ENCODE measurements at places on chromosomes 3 and 15.

DNA sequence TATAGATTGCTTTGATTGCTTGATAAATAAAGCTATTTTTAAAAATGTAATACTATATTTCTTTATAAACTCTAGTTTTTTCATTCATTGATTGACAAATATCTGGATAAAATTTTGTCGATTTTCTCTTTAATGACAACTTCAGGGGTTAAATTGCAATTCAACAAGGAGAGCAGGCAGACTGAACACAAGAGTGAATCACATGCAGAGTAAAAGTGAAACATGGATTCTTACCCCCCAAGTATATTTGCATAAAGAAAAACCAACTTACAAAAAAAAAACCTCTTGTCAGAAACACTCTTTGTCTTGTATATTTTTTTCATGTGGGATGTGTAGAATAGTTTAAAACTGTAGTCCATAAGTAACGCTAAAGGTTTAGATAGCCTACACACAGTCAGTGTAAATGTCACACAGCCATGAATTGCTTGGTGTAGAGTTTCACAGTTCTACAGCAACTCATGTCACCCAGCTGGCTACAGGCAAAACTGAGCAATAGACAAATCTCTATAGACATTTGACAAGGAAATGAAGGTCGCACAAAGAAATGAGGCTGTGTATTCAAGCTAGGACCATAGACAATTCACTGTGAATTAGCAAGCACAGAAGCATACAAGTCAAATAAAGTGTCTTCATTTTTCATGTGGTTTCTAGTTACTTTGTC, 141.6 kb downstream of the THRB start:
- DNase-seq, result no peak

GRCh38 chr3:46375814-46376213, 5.1 kb downstream of the CCR5 start:
- no peak for DNase-seq

DNA sequence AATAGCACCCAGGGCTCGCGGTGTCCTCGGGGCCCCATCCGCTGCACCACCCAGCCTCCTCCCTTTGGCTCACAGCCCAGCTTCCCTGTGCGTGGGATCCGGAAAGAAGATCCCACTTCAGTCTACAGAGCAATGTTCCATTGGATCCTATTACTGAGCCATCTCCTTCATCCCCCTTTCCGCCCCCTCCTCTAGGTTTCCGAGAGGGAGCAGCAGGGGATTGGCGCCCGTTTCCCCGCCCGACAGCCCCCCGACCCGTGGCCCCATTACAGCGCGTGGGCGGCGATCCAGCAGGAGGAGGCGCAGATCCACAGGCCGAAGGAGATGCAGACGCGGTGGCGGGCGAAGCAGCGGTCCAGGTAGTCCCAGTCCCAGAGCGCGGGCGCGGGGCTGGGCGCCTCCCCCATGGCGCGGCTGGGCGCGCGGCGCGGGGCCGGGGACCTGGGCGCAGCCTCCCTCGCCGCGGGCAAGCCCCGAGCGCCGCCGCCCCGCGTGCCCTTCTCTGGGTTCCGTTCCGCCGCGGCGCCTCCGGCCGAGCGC, 340 bp downstream of the TMEM44 start:
- no peak for DNase-seq

DNA sequence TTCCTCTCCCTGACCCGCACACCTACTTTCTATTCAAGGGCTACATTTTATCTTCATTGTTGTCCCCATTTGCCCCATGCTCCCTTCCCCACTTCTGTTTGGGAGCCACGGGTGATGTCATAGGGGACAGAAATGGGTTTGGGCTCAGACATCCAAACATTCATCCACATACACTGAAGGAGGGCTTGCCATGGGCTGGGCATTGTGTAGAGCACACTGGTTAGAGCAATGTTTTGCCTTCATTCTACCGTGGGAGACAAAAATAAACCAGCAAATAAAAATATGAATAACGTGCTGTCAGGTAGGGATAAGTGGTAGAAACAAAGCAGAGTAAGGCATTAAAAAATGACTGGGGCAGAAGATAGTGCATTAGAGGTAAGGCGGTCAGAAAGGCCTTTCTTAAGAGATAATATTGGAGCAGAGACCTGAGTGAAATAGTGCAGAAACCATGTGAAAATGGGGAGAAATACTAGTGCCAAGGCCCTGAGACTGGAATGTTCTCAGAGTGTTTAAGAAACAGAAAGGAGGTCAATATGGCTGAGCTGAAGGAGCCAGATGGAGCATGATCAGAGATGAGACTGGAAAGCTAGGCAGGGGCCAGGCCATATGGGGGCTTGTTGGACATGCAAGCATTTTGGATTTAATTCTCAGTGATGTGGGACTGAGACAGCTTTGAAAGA, 40.9 kb upstream of the CLSTN2 start:
- no peak for DNase-seq

DNA sequence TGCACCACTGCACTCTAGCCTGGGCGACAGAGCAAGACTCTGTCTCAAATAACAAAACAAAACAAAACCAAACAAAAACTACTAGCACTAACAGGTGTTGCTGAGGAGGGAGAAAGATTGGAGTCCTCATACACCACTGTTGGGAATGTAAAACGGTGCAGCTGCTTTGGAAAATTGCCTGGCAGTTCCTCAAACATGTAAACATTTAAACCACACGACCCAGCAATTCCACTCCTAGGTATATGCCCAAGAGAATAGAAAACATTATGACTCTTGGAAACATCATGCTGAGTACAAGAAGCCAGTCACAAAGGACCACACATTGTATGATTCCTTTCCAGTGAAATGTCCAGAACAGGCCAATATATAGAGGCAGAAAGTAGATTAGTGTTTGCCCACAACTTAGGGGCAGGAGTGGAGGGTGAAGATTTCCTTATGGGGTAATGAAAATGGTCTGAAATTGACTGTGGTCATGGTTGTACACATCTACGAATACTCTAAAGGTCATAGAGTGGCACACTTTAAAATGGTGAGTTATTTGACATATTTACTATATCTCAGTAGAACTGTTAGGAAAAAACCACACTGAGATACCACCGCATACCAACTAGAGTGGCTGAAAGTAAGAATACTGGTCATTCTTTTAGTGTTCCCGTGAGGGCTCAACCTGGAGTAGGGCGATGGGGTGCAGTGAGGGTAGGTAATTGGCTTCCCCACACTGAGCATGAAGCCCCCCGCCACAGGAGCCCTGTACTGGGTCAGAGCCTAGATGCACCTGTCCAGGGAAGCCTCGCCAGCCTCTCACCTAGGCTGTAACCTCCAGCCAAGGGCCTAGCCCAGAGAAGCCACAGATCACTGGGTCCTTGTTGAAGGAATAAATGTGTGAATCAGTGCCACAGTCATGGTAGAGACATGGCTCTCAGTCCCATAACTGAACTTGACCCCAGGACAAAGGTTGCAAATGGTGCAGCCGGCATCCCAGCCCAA, 131.1 kb downstream of the NUP210 start:
- DNase-seq, result no peak

GRCh38 chr15:78928616-78929093, 16.2 kb downstream of the CTSH start:
- no peak for DNase-seq

DNA sequence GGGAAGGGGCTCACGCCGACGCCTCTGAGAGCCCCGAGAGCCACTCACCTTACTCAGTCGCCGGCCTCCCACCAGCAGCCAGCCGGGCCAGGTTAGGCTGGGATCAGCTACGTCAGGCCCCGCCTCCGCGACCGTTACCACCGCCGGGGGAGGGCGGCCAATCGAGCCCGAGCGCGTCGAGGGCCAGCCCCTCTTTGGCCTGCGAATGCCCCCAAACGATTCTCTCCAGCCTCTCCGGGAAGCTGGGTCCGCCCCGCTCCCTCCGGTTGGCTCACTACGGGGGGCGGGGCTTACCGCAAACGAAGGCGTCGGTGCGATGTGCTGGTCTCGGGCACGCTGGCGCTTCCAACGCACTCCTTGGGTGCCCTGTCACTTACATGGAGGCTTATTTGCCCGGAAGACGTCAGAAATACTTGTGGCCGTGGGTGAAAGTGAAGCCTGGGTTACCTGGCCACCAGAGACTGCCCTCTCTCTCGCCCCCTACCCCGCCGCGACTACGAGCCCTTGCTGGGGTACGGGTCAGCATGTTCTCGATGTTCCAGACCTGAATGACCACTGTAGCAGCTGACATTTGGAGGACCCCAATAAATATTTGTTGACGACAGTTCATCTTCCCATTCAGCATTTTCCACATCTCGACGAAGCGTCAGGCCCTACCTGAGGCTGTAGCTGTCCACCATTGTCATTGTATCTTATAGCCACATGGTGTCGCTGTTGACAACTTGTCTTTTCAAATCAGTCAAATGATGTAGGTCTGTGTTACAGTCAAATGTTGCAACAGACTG, at the start of gene CEP70:
Gene CEP70 (minus strand): TSS at position 111 of the 785 bp plus-strand sequence. CDS start 21,333 bp downstream, outside the sequence.
- DNase-seq, result no peak

- peak; percentile 37 for DNase-seq
Measured at GRCh38 chr15:100849021-100849854, 30.4 kb upstream of the ALDH1A3 start.

- DNase-seq, result no peak
Measured at GRCh38 chr3:195044411-195044810, 226.5 kb downstream of the XXYLT1 start.

DNA sequence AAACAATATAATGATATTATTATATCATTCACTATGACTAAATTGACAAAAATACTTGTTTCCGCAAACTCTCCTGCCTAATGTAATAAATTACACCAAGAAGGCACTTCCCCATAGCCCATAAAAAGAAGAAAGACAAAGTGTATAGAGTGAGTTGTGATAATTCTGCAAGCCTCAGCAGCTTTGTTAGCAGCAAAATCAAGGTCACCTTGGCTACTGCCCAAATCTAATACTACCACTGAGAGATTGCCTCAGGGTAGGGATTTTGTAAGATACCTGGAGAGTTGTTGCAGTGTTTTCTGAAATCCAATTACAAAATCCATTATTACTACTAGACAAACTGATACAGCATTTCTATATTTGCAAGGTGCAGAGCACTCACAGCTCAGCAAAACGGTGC, 503.5 kb downstream of the FGF12 start:
- no peak for DNase-seq

GRCh38 chr3:72336821-72337479, 511.3 kb downstream of the SHQ1 start:
- no peak for DNase-seq

DNA sequence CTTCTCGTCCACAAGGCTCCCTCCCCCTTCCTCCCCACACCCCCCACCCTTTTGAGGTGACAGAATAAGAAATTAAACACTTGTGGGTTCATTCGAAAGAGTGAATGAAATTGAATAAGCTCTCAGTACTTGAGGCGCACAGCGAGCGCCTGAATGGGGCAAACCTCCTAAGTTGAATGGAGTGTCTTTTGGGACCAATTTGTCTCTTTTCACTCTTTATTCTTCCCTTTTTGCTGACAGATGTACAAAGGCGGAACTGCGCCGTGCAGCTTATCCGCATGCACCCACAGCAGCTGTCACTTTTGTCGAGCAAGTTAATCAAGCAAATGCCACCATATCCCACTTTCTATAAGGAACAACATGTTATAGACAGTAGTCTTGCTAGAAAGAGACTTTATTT, 47.9 kb upstream of the FEZF2 start:
- no peak for DNase-seq

DNA sequence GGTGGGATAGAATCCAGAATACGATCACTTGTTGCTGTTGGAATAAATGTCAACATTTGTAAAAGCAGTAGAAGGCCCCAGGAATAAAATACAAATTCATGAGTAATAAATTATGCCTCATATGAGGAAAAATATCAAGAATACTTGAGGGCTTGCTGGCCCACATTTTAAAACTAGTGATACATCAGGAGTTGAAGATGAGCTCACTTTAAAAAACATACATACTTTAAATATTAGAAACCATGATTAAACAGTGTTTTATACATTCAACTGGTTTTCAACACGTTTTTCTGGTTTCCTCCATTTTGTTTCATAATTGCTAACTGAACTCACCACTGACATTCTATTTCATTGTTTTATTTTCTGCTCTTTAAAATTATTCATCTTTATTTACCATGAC, 141.4 kb downstream of the TFG start:
- no peak for DNase-seq

- DNase-seq, result no peak
Measured at GRCh38 chr15:39132070-39132469, 448.8 kb upstream of the THBS1 start.

- DNase-seq, result peak; percentile 53
Measured at GRCh38 chr3:123105201-123106189, 38.7 kb downstream of the PDIA5 start.

DNA sequence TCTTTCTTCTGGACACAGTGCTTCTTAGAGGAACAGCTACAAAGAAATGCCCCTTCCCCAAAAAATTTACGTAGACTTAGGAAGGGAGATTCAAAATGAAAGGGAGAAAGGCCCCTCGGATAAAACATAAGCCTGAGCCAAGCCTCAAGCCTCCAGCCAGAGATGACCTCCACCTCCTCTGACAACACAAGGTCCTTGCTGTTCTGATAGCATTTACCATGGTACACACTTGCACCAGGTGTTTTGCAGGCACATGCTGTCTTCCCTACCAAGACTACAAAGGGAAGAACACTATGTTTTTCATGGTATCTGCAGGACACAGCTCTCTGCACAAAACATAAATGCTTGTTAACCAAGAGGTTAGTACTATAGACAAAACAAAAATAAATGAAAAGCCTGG, 27.8 kb downstream of the RYK start:
- DNase-seq, result no peak

GRCh38 chr15:80819001-80819400, 39.8 kb downstream of the CEMIP start:
- DNase-seq, result no peak

- no peak for DNase-seq
Measured at GRCh38 chr3:123696808-123697207, 112.0 kb upstream of the HACD2 start.

GRCh38 chr15:63603516-63603915, 6.3 kb downstream of the FBXL22 start:
- DNase-seq, result no peak

- DNase-seq, result no peak
Measured at GRCh38 chr3:11238060-11238459, 34.1 kb upstream of the ATG7 start.

- no peak for DNase-seq
Measured at GRCh38 chr3:144059481-144059880, 87.9 kb downstream of the DIPK2A start.

GRCh38 chr15:38843051-38843501, 278.5 kb upstream of the RASGRP1 start:
- DNase-seq, result peak; percentile 14

GRCh38 chr3:32203854-32204253, 34.6 kb upstream of the CMTM8 start:
- DNase-seq, result no peak

GRCh38 chr3:184711493-184712247, at the start of gene MAGEF1:
Gene MAGEF1 (minus strand): TSS chr3:184712064. CDS start chr3:184711821, 243 bp downstream.
- DNase-seq, result peak; percentile 72

DNA sequence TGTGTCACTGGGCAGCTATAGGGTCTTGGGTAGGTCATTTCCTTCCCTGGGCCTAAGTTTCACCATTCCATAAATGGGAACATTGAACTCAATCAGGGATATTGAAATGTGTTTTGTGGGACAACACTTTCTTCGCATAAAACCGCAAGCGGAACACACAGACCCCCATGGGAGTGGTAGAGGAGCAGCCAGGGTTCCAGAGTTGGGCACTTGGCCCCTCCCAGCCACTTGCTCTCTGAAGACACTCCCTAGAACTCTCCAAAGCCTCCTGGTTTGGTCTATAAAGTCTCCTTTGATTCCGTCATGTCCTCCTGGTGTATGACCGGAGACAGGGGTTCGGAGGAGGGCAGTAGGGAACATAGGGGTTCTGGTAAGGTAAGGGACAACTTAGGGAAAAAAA, 271.7 kb downstream of the UACA start:
- no peak for DNase-seq

GRCh38 chr3:18252578-18252977, 172.6 kb downstream of the SATB1 start:
- no peak for DNase-seq

- no peak for DNase-seq
Measured at GRCh38 chr3:142596726-142597088, 514 bp downstream of the PLS1 start.

All from NCI-H524 treated with DMSO at 0.1 percent for 48 hours (cell line).